ENCODE measurements at places on chromosomes 3 and 15.

DNA sequence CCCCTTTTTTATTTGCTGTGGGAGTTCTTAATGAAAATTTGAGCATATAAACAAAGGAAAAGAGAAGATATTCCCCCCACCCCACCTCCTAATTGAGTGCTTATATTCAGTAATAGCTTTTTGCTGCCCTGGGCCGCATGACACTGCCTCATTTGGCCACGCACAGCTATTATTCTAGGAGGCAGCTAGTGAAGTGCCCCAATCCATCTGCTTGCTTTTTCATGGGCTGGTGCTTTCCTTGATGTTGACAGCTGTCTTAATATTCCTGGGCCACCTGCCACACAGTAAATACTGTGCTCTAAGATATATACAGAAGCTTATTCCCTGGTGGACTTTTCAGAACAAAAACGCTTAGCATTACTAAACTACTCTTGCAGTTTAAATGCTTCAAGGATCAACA lies 3.8 kb upstream of the CRYBG3 start:
- DNase-seq = no peak

DNA sequence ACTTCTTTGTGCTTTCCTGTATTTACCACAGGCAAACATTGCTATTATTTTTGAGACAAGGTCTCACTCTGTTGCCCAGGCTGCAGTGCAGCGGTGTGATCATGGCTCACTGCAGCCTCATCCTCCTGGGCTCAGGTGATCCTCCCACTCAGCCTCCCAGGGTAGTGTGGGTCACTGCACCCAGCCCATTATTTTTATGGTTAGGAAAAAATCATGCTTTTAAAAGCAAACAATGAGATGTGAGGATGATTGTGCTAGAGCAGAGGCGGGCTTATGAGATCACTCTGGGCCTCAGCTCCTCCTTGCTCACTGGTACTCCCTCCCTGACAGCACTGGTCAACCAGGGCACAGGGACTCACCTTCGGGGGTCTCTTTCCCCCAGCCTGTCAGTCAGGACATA lies 2.2 kb downstream of the MAN2C1 start:
- no peak for DNase-seq

- DNase-seq = no peak
Measured at GRCh38 chr3:138173769-138174420, 826 bp downstream of the DBR1 start.

GRCh38 chr3:105394177-105394576 lies 27.5 kb downstream of the ALCAM start:
- DNase-seq = no peak

DNA sequence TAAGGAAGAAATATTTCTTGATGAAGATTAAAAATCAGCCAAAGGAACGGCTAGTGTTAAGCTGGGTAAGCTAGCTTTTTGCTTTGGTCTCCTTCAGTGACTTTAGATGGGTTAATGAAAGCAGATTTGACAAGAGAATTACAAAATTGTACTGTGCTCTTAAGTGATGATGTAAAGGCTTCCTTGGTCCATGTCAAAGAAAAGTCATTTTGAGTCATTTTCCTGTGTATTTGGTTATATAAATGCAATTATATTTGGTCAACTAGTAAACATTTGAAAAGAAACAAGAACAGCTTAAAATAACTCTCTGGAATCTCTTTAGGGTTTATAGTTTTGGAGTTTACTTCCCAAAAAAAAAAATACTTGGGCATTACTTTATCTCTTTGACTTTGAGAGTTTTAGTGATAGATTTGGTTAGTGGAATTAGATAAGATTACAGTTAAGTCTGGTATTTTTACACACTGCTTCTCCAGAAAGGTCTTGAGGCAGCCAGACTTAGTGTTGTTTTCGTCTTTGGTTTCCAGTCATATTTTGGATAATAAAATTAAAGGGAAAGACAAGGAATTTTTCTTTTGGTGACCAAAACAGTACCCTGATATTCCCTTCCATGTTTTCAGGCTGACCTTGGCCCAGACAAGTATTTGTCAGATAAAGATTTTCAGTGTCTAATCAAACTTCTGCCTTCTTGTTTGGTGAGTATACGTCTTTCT lies 42.3 kb downstream of the PDHB start:
- no peak for DNase-seq

DNA sequence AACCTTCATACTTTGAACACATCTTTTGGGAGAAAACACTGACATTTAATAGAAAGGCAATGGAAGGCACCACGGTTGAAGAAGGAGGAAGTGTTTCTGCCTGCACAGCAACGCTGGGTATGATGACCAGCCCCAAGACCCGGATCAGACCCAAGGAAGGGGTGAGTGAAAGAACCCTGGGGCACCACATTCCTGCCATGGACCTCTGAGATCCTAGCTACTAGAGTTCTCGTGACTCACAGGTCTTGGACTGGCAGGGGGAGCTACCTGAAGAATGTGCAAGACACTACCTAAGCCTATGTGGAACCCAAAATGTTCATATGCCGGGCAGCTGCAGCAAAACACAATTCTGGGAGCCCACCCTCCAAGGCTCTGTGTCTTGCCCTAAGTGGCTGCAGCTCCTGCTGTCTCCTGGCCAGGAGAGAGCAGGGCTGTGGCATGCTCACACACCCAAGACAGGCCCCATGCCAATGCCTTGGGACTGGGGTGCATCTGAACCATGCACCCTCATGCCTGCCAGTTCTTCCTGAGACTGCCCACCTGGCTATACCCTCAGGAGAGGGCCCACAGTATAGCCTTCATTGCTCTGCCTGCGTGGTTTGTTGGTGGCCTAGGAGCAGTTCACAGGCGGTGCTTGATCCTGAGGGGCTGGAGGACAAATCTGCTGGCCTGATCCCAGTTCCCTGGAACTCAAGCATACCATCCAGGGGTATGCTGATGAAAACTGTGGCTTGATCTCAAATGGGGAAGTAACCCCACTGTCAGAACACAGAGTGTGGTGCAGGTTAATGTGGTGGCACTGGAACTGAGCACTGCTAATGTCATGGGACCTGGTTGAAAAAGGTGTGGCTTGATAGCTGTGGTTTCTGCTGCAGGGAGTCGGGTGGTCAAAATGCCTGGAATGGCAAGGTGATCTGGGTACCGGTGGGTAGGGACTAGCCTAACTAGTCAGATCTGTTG lies 353.3 kb upstream of the ARHGEF26 start:
- DNase-seq = no peak

DNA sequence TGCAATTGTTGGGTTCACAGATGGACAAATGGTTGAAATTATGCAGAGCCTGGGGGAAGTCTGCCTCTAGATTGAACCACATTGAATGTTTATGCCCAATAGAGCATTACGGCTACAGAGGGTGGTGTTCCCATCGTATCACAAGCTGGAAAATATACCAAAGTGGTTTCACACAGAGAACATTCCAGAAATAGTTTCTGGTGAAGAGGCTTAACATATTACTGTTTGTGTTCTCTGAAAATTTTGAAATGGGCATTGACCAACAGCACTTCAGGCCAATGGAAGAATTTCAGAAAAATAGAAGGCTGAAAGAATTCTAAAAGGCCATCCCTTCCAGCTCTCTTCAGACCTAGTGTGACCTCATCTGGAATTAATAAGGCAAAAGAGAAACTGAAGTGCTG lies 203.9 kb downstream of the NEK10 start:
- no peak for DNase-seq
